A549 (cell line): ENCODE measurements at places on chromosomes 1 and 21.

GRCh38 chr1:176976771-176977170, 187.7 kb downstream of the ASTN1 start:
- no peak for DNase-seq

DNA sequence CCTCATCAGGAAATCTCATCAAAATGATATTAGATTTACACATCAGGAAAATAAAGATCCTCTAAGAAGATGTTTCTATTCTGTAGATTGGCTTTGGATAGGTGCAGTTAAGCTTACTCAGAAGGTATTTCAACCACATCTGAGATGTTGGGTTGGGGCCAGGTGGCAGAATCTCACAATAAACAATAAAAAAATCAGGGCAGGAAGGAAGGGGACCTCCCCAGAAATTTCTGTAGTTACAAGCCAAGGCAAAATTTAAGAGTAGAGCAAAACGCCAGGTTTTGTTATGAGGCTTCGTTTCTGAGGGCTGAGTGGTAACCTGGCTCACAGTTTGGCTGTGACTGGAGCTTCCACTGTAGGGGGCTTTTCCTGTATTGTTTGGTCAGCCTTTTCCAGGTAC, 84.8 kb downstream of the HUNK start:
- no peak for DNase-seq

GRCh38 chr1:154813300-154813816, 56.7 kb downstream of the KCNN3 start:
- no peak for DNase-seq

- no peak for DNase-seq
These were observed 382.3 kb downstream of the SIPA1L2 start for GRCh38 chr1:232247669-232248068.
